ENCODE measurements at places on chromosomes 12 and 14. TPM values are rescaled to one million over a fixed set of nuclear protein-coding genes. Genes with fewer than 3 reads are reported as not detected.

KRT79 gene
- total RNA-seq, result not detected

C1QL4 gene
- total RNA-seq, result 4.8 TPM

E2F7 gene
- total RNA-seq, result 4.2 TPM

SLC22A17 gene
- total RNA-seq, result 70.6 TPM

IFNG gene
- not detected for total RNA-seq

GUCY2C gene
- total RNA-seq, result not detected

RPGRIP1 gene
- not detected for total RNA-seq

CD4 gene
- total RNA-seq, result 0.17 TPM

HHIPL1 gene
- 0.47 TPM for total RNA-seq

NID2 gene
- 2.6 TPM for total RNA-seq

TSPAN19 gene
- 2.9 TPM for total RNA-seq

SCNN1A gene
- total RNA-seq, result 0.74 TPM

NKX2-8 gene
- total RNA-seq, result not detected

GDF3 gene
- 0.34 TPM for total RNA-seq

FAM161B gene
- 2.8 TPM for total RNA-seq
